ENCODE measurements at places on chromosomes 4 and X.

DNA sequence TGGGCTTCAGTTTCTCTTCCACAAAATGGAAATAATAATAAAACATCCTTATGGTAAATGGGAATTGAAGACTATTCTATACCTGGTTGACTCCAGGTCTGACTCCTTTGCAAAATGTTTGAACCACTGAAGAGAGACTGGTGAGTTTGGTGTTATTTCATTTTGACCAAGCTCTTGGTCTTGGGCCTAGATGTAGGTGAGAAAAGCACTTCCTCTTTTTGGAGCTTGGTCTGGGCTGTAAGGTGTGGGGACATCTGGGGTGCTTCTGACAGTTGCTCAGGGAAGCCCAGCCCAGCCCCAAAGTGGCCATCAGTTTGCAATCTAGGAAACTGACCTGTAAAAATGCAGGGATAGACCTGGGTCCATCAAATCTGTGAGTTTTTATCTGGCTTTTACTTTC lies 26.8 kb upstream of the SOD3 start:
- no peak for DNase-seq

DNA sequence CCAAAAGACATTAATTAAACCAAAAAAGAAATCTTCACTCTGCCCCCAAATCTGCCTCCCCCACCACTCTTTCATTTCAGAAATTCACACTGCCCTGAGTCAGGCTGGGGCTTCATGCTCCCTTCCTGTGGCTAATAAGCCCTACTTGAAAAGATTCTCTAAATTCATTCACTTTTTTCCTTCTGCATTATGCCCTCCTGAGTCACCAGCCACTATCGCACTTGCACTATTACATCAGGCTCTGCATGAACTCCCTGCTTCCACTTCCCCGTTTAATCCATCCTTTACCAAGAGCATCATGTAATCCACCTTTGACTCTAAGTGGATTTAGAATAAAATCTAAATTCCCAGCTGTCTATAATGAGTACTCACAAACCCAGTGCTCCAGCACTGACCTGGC lies 295.4 kb upstream of the KLF3 start:
- no peak for DNase-seq

- no peak for DNase-seq
Measured at GRCh38 chr4:175326796-175327195, 408.6 kb downstream of the ADAM29 start.

- no peak for DNase-seq
Measured at GRCh38 chr4:123978637-123979036, 582.0 kb downstream of the SPRY1 start.

GRCh38 chrX:33840176-33840575 lies 291.9 kb downstream of the FAM47A start:
- no peak for DNase-seq

- DNase-seq: no peak
Measured at GRCh38 chr4:106522839-106523238, 154.3 kb upstream of the GIMD1 start.

DNA sequence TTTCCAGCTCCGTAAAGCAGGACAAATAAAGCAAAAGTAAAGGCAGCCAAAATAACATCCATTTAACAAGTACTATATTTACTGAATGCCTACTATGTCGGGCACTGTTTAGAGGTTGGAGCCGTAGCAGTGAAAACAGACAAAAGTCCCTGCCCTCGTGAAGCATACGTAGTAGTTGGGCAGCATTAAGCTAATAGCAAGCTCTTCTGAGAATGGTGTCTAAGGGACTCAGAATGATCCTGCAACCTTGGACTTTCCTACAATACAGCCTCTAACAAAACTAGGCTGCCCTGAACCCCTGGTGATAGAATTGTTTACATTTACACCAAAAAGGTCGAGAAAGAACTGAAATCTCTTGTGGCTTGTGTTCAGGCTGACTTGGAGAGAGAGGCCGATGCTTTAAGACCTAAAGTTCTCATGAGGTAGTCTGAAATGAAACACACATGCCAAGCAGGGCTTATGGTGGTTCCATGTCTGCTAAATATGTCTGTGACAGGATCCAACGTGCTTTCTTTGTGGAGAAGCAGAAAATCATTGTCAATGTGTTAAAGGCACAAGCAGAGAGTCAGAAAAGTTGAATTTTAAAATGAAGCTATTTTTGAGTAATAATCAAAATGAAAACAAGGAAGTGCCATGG lies 898 bp upstream of the PDGFC start:
- no peak for DNase-seq

- no peak for DNase-seq
Measured at GRCh38 chr4:158068068-158068467, 104.8 kb downstream of the GASK1B start.

DNA sequence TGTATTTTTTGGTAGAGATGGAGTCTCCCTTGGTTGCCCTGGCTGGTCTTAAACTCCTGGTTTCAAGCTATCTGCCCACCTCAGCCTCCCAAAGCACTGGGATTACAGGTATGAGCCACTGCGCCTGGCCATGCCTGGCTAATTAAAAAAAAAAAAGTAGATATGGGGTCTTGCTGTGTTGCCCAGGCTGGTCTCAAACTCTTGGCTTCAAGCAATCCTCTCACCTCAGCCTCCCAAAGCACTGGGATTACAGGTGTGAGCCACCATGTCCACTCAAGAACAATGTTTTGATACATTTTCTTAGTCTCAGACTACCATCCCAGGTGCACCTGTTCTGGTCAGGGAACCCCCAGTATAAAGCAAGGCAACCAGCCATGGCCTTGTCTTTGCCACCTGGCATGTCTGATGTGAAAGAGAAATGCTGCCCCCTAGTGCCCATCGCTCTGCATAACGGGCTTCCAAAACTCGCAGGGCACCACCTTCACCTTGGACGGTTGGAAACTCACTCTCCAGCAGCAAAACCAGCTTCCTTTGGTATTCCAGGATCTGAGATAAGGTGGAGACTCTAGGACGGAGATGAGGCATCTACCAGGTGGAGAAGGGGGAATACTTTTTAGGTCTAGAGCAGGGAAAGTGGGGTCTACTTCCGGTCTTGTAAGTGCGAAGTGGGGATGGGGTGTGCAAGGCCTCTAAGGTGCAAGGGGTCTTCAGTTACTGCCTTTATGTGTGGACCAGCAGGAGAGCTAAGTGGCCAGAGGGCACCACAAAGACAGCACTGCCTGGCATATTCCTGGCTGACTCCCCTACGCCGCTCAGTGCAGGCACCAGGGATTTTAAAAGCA lies 47.7 kb upstream of the AFAP1 start:
- DNase-seq: no peak

DNA sequence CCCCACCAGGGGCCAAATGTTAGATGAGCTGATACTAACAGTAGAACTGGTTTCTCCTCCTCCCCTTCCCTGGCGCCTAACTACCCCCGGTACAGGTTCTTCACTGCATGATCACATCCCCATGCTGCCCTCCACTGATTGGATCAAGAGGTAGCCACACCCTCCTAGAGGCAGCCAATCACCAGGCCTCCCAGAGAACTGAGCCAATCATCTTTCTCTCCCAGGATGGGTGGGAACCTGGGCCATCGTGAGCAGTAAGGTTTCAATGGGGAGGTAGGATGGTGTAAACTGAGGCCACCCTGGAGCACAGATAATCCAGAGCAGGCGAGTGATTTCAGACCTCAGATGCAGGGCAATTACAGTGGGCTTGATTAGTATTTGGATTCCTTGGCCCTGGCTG lies 64.2 kb downstream of the PPP2R2C start:
- DNase-seq: peak; percentile 8

- DNase-seq: no peak
Measured at GRCh38 chrX:38930474-38930873, 129.2 kb downstream of the MID1IP1 start.

GRCh38 chrX:1535241-1536041 lies 1.5 kb downstream of the P2RY8 start:
- DNase-seq: peak; percentile 83

GRCh38 chr4:113810906-113811305 lies 49.4 kb upstream of the CAMK2D start:
- no peak for DNase-seq

DNA sequence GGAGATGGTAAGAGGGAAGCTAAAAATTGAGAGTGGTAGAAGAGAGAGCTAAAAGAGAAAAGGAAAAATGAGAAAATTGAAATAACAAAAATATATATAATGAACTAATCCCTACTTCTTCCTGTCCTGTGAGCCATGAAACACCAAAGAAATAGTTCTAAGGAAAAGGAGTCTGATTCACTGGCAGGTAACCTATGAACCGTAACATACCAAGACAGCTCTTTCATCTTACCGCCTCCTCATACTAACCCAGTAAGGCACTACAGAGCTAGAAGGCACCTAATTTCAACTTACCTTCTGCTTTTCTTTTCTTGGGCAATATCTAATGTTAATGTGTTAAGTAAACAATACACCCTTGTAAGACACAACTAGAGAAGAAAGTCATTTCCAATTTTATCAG lies 297.7 kb upstream of the DIAPH2 start:
- no peak for DNase-seq

DNA sequence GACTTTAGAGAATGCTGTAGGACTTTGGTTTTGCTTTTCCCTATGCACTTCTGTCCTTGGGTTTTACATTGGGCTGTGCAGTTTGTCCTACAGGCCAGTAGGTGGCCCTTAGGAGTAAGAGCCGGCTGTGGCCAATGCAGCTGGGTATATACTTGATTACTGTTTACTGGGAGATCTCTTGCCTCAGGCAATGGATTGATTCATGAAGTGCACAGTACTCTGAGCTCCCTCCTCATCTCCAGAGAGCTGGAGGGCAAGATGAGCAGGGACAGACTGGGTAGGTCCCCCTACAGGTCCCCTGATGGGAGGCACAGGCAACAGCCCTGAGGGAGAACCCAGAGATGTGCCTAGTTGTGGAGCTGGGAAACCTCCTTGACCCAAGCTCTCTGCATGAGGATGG lies 103.8 kb upstream of the QRFPR start:
- DNase-seq: peak; percentile 51

- no peak for DNase-seq
Measured at GRCh38 chr4:151324124-151324751, 1.2 kb downstream of the SH3D19 start.

DNA sequence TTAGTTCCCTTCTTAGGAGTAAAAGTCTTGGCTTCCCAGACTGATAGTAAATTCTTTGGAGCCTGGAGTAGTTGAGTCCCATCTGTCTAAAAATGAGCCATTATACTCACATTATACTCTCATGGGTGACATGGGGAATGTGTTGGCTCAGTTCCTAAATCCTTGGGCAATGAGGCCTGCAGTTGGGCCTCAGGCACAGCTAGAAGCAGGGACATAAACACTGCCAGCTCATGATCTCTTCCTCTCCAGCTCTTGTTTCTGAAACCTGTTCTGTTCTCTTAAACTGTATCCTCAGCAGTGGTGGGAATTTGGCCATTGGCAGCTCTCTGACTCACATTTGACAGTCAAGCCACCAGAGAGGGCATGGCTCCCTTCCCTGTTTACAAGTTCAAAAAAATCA lies 212.5 kb downstream of the SPATA18 start:
- no peak for DNase-seq

DNA sequence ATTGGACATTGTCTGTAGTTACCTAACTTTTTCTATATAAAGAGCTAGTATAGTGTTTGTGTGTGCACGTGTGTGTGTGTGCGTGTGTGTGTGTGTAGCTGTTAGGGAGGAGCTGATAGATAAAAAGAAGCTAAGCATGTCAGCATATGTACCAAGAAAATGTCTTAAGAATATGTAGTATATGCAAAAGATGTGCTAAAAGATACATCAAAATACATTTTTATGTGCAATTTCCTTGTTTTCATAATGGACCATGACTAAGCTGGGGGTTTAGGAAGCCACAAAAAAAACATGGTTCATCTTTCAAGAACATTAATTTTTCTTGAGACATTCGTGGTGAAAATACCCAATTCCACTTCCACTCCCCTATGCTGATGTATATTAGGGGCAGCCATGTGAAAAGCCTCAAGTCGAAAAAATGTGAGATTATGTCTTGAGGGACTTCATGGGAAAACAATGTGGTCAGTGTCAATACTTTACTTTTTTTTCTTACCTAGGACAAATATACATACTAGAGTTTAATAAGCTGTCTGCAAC lies 1599.7 kb downstream of the ARAP2 start:
- DNase-seq: no peak

DNA sequence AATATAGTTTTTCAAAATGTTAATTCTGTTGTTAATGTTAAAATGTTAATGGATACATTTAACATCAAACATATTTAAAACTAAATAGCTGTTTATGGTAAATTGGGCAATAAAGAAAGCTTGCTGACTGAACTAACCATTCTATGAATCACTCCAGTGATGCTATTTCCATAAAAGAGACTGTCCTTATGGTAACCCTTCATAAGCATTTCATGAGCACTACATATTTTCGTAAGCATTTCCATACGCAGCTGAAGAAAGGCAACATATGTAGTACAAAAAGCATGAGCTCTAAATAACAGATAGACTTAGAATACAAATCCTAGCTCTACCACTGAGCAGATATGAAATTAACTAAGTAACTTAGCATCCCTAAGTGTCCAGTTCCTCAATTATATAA lies 188.9 kb downstream of the COL25A1 start:
- DNase-seq: no peak

DNA sequence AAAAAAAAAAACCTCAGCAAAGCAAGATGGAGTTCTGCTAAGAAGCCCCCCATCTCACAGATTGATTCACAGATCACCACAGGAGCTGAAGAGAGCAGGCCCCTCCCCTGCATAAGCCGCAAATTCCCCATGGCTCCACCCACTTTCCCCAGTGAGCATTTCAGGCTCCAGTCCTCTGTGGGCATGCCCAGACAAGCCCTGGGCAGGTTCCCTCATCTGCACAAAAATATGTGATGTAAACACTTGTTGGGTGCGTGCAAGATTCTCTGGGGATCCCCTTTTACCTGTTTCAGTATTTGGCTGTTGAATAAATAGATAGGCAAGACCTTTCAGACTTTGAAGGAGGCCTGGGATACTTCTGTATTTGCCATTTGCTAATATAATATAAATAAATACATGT lies 514.3 kb downstream of the PCDH7 start:
- no peak for DNase-seq

- DNase-seq: no peak
Measured at GRCh38 chrX:24956828-24957227, 58.9 kb downstream of the ARX start.

GRCh38 chrX:40043895-40044294 lies 53.9 kb downstream of the BCOR start:
- no peak for DNase-seq

GRCh38 chrX:20968996-20969395 lies 405.2 kb upstream of the CNKSR2 start:
- no peak for DNase-seq

DNA sequence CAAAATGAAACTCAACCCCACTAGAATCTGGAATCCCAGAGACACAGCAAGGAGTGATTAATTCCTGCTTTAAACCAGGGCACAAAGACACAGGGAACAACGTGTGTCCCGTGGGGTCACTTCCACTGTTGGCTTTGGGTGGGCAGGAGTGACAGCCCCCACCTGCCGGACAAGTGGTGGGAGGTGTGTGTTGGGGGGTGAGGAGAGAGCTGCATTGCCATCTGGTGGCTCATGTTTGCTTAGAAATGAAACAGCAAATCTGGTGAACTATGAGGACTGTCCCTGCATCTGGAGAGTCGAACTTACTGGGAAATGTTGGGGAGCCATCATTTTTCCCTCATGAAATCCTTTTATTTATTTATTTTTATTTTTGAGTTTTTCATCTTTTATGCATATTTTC lies 75.9 kb upstream of the AFAP1 start:
- DNase-seq: no peak

- DNase-seq: no peak
Measured at GRCh38 chr4:88982757-88983156, 74.2 kb downstream of the FAM13A start.

GRCh38 chrX:106894978-106895452 lies 8.1 kb downstream of the RIPPLY1 start:
- DNase-seq: no peak

- DNase-seq: no peak
Measured at GRCh38 chr4:1472911-1473518, 66.8 kb upstream of the NKX1-1 start.

- no peak for DNase-seq
Measured at GRCh38 chr4:67700116-67700737, 728 bp downstream of the UBA6 start.
